Central memory CD8-positive, alpha-beta T cell (primary cell): ENCODE measurements at places on chromosomes 6 and 20.

DNA sequence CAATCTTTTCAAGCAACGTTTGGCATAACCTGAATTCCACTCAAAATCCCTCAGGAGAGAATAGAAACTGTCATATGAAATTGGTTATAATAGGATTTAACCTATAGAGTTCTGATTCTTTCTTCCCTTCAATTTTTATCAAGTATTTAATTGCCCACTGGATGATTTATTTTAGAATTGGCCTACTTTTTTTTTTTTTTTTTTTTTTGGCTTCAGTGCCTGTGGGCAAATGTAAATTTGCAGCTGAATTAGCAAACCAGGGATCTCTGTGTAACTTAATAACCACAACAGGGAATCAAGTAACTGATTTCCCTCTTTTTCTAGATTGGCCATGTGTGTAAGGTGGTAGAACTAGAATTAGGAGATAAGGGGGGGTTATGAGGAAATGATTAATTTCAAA, 157.0 kb downstream of the SOX4 start:
- no peak for DNase-seq

GRCh38 chr20:51463560-51463959, 79.0 kb downstream of the NFATC2 start:
- DNase-seq: no peak

DNA sequence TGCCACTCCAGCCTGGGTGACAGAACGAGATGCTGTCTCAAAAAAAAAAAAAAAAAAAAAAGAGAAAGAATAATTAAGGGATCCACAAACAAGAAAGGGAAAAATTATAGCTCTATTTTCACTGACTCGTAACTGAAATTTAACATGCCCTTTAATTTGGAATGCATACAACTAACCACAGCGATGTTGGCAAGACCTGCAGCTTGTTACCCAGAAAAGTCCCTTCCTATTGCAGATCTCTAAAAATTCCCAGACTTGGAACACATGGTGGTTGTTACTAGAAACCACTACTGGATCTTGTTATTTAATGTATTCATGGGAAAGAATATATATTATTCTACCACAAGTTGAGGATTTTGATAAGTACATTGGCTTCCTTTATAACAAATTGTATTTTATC, 27.8 kb upstream of the SMIM28 start:
- DNase-seq: no peak

DNA sequence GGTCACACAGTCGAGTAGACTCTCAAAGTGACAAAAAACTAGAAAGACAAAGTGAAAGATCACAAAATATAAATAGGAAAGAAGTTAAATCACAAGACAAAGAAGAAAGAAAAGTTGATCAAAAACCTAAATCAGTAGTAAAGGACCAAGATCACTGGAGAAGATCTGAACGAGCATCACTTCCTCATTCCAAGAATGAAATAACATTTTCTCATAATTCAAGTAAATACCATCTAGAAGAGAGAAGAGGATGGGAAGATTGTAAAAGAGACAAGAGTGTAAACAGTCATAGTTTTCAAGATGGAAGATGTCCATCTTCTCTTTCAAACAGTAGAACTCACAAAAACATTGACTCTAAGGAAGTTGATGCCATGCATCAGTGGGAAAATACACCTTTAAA, 31.6 kb upstream of the GJA10 start:
- no peak for DNase-seq

DNA sequence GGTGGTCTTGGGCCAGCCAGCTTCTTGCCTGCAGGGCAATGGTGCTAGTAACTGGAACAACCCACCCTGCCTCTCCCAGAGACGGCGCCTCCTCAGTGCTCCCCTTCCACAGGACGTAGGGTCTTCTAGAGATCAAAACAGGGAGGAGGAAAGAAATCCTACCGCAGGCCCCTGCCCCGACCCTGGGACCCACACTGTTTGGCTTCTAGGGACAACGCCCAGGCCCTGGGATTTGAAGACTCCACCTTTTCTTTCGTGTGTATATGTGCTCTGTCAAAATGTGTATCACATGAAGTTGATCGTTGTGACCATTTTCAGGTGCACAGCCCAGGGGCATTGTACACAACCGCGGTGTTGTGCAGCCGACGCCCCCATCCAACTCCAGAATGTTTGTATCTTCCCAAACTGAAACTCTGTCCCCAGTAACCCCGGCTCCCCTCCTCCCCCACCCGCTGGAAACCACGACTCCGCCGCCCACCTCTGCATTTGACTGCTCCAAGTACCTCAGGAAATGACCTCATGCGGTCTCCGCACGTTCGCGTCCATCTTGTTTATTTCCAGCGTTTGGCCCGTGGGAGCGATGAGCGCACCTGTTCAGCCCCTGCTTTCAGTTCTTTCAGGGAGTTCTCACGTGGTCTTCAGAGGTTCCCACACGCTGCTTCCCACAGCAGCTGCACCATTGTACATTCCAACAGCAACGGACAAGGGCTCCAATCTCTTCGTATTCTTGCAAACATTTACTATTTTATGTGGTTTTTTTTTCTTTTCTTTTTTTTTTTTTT, 3.4 kb upstream of the BHLHE23 start:
- DNase-seq: peak; percentile 56

DNA sequence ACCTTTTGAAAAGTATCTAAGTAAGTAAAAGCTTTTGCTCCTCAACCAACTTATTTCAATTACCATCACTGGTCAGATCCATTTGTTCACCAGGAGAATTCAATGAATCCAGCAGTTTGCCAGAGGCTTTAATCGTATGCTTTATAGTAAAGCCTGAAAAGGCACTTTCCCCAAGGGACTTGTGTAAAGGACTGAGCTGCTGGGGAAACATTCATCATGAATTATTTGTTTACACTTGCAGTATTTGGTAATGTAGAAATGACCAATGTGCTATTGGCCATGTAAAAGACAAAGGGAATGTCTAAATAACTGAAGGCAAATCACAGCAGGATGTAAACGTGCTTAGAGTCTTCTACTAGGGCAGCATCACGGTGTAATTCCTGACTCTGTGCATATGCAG, 471.4 kb downstream of the ADGRB3 start:
- DNase-seq: no peak

GRCh38 chr6:144284783-144285547, at the start of gene UTRN:
UTRN (plus strand) TSS chr6:144285335; CDS start chr6:144291829, 6,494 bp downstream.
- no peak for DNase-seq

DNA sequence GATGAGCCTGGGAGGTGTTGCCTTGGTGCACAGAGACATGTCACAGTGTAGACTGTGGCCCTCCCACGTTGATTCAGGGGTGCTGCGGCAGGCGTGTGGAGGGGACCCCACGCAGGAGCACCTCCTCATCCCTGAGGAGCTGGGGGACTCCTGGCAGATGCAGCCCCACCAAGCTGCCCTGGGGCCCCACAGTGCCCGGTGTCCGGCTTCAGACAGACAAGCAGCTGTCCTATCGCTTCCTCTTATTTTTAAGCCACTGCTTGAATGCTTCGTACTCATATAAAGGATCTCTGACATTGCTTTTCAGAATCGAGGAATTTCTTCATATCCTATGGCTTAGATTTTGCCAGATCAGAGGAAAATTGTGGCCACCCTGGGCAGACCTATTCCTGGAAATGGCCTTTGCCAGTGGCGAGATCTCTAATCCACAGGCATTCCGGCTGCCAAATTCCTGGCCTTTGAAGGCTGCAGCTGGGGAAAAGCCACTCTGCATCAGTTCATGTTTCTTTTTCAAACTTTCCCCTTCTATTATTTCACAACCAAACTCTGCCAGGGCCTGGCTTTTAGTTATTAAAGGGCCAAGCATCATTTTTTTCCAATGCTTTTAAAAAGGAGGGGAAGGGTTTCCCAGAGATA, 337.0 kb downstream of the THBS2 start:
- no peak for DNase-seq
